ENCODE measurements at places on chromosomes 7 and 10. TPM values are rescaled to one million over a fixed set of nuclear protein-coding genes. Genes with fewer than 3 reads are reported as not detected.

Gene NEUROG3
- polyA plus RNA-seq, result not detected

Gene GSTO2
- polyA plus RNA-seq, result 1.9 TPM

Gene PRRT4
- 0.16 TPM for polyA plus RNA-seq

Gene ADAM8
- polyA plus RNA-seq, result 4.1 TPM

Gene CALML3
- polyA plus RNA-seq, result not detected

Gene COL17A1
- polyA plus RNA-seq, result 1.7 TPM

- DNase-seq, result no peak
These were observed 73.1 kb downstream of the MKLN1 start for GRCh38 chr7:131400681-131401176.

DNA sequence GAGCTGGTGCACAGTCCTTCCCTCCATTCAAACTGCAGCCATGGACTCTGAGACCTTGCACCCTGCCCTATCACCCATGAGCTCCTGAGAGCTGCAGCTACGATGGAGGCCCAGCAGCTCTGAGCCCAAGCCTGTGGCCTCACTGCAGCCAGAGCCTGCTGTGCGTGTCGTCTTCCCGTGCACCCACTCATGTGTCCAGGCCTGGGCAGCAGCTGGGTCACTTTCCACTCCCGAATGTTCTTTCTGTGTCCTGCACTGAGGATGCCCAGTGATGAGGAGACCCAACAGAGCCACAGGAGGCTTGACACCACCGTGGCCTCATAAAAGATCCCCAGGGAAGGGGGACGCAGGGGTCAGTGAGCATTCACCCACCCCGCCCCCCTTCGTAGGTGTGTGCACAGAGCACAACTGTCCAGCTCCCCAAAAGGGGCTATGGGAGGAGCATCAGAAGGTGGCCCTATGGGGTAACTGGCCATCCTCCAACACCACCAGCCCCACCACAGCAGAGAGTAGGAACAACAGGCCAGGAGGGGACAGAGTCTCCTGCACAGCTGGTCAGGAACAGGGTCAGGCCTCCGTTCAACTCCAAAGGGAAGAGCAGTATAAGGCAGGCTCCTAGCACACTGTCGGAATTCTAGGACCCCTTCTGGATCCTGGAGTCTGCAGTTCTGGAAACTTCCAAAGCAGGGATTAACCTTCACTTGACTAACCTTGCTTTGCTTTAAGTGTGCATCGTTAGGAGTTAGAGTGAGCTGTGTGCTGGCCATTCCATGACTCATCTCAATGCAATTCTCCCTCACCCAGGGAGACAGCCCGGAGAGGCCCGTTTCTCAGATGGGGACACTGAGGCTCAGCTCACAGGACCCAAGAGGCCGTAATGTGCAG lies 52.6 kb downstream of the RASGEF1A start:
- DNase-seq, result no peak

DNA sequence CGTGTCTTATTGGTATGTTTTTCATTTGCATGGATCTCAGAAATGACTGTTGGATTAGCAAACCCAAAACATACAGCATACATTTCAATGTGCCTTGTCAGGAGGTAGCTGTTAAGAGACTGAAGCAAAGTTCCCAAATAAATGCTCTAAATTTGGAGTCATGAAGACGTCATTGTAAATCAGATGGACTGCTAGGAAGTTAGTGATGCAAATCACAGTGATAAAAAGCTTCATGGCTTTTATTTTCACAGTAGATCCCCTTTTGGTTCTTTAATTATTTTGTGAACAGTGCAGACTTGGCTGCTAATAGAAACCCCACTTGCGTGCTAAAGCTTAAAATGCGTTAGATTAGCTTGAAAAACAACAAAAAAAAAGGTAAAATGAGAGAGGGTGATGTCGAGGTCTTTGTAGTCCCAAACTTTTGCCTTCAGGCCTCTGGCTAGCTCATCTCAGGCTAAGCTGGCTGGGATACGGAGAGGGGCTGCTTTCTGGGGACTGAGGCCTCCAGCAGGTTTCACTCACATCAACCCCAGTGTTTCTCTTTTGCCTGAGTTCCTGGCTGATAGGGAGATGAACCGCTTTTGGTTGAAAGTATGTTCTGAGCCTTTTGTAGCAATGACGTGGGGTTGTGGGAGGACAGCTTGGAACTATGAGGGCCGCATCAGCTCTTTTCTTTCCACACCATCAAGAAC lies 107.1 kb upstream of the CDCA7L start:
- no peak for DNase-seq

DNA sequence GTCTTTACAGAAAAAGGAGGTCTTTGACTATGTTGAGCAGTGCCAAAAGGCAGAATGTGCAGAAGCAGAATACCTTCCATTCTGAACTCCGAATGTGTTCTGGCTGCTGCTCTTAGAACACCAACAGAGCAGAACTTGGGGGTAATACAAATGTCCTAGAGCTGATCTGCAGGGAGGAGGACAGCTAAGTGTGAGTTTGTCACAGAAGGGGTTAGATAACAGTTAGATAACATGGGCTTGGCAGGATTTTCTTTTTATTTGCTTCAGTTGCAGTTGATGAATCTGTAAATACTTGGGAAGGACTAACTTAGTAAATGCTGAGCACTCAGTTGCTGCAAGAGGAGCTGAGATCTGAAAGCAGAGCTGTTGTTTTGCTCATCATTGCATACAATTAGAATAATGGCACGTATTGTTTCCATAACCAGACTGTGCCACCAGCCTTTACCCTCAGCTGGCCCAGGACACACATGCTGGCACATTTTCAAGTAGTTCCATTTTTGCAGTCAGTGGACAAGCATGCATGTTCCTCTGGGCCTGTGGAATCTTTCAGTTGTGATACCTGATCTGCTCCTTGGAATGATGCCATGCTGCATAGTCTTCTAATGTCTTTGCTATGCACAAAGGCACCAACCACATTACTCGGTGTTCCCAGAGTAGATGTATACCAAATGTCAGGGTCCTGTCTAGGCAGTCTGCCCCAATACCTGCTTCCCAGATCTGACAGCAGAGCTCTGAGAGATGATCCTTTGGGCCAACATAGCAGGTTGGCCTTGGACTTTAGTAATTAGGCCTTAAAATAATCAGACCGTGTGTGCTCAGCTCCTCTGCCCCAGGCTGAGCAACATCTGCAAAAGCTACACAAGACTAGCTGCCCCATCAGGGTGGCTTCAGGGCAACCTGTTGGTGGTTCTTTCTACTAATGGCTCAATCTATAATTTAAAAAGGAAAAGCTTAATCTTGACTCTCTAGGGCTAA lies 55.7 kb downstream of the GSDME start:
- no peak for DNase-seq

GRCh38 chr7:114409750-114410149 lies 4.9 kb upstream of the FOXP2 start:
- no peak for DNase-seq

DNA sequence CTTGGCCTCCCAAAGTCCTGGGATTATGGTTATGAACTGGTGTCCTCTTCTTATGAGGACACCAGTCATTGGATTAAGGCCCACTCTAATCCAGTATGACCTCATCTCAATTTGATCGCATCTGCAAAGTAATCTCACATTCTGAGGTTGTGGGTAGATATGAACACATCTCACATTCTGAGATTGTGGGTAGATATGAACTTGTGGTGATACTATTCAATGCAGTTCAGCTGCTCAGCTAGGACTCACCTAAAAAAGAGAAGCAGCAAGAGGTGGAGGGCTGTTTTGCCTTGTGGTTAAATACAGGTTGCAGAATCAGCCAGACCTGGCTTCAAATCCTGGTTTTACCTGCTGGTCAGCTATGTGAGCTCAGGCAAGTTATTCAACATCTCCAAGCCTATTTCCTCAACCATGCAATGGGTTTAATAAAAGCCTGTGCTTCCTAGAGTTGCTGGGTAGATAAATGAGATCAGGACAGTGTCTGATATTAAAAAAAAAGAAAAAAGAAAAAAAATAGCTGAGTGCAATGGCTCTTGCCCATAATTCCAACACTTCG lies 8.5 kb upstream of the BAG3 start:
- no peak for DNase-seq

- DNase-seq, result no peak
These were observed 17.7 kb downstream of the TSPAN14 start for GRCh38 chr10:80471715-80472233.

- DNase-seq, result no peak
These were observed 8.8 kb downstream of the DRGX start for GRCh38 chr10:49387071-49387470.

Measured in A549 (cell line).